ENCODE measurements at places on chromosomes 7 and 10.

- DNase-seq: no peak
Measured at GRCh38 chr10:34216348-34216945, 598.6 kb downstream of the PARD3 start.

DNA sequence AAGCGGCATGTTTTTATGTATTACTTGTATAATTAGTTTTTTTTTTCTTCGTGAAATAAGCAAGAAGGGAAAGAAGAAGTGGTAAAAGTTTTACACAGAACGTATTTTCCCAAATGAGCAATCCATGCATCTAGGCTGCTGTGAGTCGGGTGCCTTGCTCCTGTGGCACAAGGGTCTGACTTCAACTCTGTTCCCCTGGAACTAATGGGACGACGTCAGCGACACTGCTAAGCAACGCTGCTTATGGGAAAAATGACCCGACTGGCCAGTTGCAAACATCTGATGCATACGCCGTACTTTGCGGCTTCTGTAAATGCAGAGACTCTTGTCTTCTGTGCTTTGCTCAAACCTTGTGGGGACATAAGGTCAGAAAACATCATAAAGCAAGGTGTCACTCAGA, 66.3 kb downstream of the MPP7 start:
- no peak for DNase-seq

DNA sequence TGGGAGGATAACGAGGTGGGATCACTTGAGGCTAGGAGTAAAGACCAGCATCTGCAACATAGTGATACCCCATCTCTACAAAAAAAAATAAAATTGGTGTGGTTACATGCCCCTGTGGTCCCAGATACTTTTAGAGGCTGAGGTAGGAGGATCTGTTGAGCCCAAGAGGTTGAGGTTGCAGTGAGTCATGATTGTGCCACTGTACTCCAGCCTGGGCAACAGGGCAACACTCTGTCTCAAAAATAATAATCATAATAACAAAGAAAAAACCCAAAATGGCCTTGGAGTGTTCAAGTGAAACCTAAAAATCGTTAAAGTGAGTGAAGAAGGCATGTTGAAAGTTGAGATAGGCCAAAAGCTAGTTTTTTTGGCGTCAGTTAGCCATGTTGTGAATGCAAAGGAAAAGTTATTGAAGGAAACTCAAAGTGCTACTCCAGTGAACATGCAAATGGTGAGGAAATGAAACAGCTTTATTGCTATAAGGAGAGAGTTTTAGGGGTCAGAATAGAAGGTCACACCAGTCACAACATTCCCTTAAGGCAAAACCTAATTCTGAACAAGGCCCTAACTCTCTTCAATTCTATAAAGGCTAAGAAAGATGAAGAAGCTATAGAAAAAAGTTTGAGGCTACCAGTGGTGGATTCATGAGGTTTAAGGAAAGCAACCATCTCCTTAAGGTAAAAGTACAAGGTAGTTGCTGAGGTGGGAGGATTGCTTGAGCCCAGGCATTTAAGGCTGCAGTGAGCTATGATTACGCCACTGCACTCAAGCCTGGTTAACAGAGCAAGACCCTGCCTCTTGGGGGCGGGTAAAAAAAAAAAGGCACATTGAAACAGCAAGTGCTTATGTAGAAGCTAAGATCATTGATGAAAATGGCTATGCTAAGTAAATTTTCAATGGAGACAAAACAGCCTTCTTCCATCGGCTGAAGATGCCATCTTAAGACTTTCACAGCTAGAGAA, 45.4 kb upstream of the STOX1 start:
- DNase-seq: no peak

DNA sequence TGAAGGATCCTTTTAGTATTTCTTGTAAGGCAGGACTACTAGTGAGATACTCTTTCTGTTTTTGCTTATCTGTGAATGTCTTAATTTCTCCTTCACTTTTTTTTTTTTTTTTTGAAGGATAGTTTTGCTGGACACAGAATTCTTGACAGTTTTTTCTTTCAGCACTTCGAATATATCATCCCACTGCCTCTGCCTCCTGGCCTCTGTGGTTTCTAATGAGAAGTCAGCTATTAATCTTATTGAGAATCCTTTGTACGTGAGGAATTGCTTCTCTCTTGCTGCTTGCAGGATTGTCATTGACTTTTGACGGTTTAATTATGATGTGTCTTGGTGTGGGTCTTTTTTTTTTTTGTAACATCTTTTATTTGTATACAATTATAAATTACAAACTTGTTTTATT, 12.6 kb upstream of the WAC start:
- no peak for DNase-seq

DNA sequence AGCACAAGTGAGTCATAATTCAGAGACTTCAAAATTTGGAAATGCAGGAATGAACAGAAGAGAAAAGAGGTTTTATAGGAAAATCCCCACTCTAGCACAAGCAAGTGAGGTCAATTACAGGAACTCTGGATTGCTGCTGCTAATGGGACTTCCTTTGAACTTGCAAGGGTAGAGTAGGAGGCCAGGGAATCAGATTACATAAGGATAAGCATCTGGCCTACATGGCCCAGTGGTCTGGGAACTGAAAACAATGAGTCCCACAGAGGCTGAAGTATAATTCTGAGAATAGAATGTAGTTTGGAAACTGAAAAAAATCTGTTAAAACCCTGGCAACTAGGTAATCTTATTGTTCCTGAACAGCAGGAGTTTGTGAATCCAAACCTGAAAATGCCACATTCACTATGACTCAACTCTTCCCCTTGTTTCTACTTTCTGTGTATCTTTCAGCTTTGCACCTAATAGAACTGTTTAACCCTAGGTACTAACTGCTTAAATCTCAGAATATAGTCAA, 66.5 kb downstream of the CTNNA3 start:
- DNase-seq: no peak
